PC-9 (cell line): ENCODE measurements at places on chromosomes 11 and 22. TPM values are rescaled to one million over a fixed set of nuclear protein-coding genes. Genes with fewer than 3 reads are reported as not detected.

DNA sequence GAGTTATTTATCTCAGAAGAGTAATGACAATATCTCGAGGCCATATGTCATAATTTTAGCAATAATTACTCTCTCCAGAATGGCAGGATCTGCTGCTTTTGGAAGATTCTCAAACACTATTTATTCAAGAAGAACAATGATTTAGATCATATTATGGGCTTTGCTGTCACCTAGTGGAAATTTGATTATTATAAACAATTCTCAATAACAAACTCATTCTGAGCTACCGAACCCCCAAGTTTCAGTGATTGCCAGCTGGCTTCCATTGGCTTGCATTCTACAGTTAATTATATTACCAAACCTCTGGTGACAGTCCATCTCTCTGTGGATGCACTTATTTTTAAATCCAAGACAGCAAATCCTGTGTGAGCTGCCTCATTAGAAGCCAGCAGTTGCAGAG lies 27.9 kb upstream of the SLC36A4 start:
- no peak for DNase-seq

- peak; percentile 60 for DNase-seq
Observed at GRCh38 chr11:35173011-35173511, 34.1 kb downstream of the CD44 start.

DNA sequence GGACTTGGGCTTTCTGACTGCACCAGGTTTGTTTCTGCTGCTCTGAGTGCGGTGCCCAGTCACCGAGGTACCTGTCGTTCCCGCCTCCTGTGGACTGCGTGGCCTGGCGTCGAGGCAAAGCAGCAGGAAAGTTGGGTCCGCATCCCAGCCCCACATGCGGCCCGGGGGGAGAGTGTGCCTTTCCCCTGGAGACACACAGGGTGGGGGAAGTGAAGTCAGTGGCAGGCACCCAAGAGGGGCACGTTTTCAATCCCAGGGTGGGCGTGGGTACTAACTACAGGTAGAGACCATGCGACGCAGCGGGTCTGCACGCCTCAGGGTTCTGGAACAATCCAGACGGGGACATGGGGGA lies 25.3 kb upstream of the GRAMD4 start:
- no peak for DNase-seq

DNA sequence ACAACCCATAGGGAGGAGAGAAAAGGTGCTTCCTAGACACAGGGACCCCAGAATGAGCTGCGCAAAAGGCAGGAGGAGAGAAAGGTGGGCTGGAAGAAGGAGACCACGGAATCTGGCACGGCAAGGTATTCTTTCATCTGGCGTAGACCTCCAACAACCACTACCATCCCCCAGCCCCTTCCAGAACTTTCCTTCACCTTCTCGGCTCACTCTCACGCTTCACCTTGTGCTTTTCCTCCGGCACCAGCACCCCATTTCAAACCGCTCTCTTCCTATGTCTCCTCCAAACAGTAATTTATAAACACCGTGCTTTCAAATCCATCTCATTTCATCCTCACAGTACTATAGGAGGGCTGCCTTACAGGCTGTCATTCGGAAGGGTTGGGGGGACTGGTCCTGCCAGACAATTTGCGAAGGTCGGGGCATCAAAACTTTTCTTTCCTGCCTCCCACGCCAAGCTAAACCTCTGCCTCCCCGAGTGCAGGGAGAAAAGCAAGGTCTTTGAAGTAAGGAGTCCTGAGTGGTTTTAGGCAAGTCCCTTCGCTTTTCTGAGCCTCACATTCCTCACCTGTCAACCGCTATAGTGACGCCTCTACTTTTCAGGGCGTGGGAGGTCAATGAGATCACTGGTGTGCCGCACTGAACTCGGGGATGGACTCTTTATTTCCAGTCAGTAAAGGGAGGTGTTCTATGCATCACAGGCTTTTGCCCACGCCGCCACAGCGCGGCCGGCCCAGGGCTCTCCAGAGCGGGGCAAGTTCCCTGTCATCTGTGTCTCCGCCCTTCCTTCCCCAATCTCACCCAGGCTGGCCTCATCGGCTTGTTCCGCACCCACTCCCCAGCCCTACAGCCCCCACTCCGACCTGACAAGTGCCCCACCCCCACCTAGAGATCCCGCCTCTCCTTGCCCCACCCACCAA lies 800 bp downstream of the KCTD21 start:
- DNase-seq = peak; percentile 68

DNA sequence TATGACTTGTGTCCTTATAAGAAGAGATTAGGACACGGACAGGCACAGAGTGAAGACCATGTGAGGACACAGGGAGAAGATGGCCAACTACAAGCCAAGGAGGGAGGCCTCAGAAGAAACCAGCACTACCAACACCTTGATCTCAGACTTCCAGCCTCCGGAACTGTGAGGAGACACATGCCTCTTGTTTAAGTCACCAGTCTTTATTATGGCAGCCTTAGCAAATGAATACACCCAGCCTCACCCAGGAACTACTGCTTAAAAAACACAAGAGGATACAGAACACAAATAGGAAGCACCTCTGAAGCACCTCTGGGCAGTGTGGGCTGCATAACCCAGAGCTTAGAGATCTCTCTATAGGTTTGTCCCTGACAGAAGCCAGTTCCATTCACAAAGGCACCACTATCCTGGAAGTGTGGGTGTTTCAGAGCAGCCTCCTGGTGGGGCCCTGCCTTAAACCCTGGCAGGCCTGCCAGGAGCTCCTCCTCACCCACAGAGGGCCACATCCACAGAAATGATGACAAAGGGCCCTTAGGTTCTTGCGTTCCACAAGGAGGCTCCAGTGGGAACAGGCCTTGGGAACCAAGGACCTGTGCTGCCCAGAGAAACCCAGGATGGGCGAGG lies 58.8 kb downstream of the CHRDL2 start:
- no peak for DNase-seq

DNA sequence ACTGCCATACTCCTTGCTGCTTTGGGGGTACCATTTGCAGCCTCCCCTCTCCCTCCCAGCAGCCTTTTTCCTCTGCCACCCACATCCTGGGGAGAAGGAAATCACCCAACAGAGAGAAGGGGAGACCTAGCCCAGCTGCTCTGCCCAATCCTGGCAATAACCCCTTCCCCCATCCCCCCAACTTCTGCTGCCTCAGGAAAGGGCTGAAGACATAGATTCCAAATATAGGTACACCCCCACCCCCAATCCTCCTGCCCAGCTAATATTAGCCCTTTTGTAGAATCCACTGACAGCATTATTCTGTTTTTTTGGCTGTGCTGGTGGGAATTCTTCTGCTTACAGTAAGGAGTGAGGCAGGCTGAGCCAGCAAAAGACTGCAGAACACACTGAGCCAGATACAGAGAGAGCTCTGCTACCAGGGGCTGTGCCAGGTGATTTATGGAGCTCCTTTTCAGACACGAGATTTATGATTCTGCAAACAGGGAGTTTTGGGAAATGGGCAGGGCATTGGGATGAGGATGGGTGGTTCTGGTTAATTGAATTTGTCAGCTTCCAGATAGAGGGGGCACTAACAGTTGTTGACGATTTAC lies 164.0 kb downstream of the TENM4 start:
- no peak for DNase-seq

LRRC56 gene
- total RNA-seq = 5.0 and 6.3 TPM in 2 replicates

OR52H1 gene
- total RNA-seq = not detected in 2 replicates
